NCI-H2171 (cell line): ENCODE measurements at places on chromosomes 13 and 19.

DNA sequence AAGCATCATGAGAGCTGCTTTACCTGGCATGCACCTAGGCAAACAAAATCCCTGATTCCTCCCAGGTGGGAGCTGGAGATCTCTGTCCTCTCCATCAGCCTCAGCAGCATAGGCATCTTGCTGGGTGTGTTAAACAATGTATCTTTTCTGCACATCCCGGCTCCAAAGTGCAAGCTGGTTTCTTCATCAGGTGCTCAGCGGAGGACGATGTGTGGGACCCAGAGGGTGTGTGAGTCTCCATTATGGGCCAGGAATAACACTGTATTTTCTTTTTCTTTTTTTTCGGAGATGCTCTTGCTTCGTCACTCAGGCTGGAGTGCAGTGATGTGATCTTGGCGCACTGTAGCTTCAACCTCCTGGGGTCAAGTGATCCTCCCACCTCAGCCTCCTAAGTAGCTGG, 9.9 kb downstream of the CNFN start:
- DNase-seq, result no peak

GRCh38 chr19:30567536-30568232, 195.5 kb downstream of the ZNF536 start:
- peak; percentile 56 for DNase-seq

- DNase-seq, result no peak
These were observed 88.6 kb downstream of the DPF1 start for GRCh38 chr19:38135150-38135998.

- no peak for DNase-seq
These were observed 18.2 kb downstream of the UPF1 start for GRCh38 chr19:18849838-18850400.

DNA sequence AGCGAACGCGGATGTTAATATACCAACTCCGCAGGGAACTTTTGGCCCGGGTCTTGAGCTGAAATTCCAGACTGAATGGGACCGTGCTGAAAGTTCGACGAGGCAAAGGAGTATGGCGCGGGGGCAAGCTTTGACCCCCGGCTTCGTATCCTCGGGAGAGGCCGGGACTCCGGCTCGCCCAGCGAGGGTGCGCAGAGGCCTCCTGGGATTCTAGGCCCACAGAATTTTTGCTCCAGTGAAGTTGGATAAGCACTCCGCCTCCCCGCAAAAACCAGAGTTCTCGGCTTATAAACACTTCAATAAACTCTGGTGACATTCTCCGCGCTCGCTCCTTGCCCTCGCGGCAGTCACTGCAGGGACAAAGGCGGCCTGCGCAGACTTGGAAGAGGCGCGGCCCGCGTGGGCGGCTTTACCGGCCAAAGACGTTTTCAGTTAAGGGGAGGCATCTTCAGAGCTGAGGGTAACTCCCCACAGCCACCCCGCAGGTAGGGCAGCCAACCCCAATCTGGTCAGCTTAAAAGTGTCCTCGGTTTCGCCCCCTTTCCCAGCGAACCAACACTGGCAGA, 112.6 kb downstream of the KCNRG start:
- no peak for DNase-seq
